Omental fat pad (tissue), 4 donors: ENCODE measurements at places on chromosomes 2 and 18. TPM values are rescaled to one million over a fixed set of nuclear protein-coding genes. Genes with fewer than 3 reads are reported as not detected.

The CD226 gene
- 1.9 TPM for total RNA-seq

The EML4 gene
- 79.6 TPM for total RNA-seq

The MYOM1 gene
- 8.5 TPM for total RNA-seq

The FAM124B gene
- total RNA-seq: 1.4 TPM

The VWA3B gene
- not detected for total RNA-seq

The MYO5B gene
- total RNA-seq: 31.0 TPM

The DSG4 gene
- total RNA-seq: 0.63 TPM

The RBKS gene
- total RNA-seq: 2.1 TPM

The CFAP65 gene
- not detected for total RNA-seq

The TFPI gene
- total RNA-seq: 73.6 TPM

The DOK6 gene
- 2.7 TPM for total RNA-seq

The APLF gene
- total RNA-seq: 6.0 TPM
